ENCODE measurements at places on chromosomes 5 and 9.

DNA sequence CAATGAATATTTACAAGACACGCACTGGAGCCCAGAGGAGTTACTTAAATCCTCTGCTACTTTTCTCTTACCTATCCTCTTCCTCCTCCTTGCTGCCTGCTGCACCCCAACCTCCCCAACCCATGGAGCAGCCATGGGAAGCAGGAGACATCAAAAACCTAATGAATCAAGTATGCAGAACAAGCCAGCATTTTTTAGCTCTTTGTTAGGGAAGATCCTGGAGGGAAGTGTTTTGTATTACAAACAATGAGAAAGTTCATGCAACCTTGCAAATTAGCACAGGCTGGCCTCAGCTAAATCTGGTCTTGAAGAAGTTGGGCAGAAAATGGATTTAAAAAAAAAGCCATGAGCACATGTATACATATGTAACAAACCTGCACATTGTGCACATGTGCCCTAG, 498.8 kb downstream of the KIF4B start:
- DNase-seq = no peak

DNA sequence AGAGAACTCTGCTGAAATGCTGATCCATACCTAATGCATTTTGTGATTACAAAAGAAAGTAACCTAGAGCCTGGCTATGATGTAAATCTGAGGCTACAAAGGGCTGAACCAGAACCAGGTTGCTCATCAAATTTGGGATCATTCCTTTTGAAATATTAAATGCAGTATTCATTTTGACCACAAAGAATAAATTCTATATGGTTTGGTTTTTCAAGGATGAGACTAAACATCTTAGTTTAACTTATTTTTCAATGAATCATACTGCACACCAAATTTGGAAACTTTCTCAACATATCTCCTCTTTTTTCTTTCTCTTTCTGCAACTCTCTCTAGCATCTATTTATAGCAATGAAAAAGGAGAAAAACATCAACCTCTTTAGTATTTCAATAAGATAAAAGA, 46.5 kb downstream of the CEMIP2 start:
- no peak for DNase-seq

DNA sequence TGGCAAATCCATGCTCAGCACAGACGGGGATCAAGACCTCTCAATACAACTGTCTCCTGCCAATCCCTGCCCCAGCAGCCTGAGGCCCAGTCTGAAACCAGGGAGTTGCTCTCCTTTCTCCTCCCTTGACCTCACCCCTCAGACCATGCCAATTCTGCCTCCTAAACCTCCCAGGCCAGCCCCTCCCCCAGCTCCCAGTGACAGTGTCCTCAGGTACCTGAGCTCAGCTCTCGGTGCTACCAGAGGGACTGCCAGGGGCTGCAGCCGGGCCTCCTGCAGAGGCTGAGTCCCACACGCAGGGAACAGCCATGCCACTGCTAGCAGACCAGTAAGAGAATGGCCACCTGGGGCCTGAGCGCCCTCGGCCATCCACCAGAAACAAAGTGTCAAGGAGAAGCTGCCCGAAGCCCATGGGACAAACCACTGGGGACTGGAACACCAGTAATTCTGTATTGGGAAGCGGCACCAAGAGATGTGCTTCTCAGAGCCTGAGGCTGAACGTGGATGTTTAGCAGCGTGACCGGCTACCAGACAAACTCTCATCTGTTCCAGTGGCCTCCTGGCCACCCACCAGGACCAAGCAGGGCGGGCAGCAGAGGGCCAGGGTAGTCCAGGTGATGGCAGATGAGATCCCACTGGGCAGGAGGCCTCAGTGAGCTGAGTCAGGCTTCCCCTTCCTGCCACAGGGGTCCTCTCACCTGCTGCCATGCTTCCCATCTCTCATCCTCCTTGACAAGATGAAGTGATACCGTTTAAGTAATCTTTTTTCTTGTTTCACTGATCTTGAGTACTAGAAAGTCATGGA, 557 bp upstream of the IL3 start:
- no peak for DNase-seq

DNA sequence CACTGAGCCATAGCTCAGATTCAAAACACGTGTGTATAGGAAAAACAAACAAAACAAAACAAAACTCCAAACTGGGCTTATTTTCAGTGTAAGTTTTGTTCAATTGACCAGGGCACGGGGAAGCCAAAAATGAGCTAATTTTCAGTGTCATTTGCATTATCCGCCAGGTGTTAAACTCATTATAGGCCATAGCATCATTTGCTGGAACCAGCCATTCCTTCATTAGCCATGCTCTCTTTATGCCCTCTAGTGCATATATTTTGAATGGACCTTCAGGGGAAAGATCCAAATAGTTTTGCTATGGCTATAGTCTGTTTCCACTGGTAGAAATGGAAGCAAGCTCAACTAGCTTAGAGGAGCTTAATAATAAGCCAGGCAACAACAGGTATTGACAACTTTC, 1205.2 kb upstream of the DMAC1 start:
- no peak for DNase-seq

DNA sequence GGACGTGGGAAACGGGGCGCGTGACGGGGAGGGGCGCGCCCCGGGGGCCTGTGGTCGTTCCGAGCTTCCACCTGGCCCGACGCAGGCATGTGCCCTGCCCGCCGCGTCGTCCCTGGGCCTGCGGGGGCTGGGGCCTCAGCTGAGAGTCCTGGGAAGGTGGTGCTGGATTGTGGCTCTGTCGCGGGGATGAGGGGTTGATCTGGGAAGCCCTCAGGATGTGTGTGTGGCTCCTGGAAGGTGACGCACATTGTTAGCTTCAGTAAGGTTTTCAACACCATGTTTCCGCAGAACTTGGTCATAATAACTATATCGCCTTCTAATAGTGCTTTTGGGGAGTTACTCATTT, 589.1 kb downstream of the MTRR start:
- DNase-seq = no peak

GRCh38 chr5:37839407-37840052, at the start of gene GDNF:
GDNF (minus strand) TSS chr5:37840041; CDS start chr5:37834796, 5,245 bp downstream.
- DNase-seq = no peak

DNA sequence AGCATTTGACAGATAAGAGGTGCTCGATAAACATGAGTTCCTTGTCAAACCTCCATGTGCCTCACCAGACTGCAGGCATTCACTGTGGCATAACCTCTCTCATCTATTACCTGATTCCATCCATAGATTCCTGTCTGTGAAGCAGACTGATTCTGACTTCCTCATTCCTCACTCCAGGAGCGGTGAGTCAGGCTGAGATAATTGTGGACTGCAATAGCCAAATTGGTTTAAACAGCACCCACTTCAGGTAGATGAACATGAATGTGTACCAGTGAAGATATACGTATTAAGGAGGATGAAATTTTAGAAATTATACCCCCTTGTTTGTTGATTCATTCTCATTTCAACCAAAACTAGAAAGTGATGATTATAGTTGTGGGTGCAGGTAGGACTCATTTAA, 391.2 kb downstream of the HINT1 start:
- no peak for DNase-seq

DNA sequence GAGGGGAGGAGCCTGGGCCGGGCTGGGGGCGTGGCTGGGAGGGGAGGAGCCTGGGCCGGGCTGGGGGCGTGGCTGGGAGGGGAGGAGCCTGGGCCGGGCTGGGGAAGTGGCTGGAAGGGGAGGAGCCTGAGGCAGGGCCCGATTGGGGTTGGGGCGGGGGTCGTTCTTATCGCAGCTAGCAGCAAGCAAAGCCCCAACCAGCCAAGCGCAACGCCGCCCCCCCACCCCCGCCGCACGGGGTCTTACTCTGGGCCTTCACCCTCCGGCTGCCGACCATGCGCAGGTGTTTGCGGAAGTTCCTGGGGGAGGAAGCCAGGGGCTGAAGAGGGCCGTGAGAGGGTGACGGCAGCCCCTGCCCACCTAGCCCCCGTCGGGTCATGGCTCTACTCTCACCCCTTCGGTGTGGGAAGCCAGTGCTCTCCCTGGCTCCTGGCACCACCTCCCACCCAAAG, 5.0 kb downstream of the NSMF start:
- peak; percentile 52 for DNase-seq

GRCh38 chr9:81314490-81314889, 374.9 kb downstream of the TLE1 start:
- DNase-seq = no peak

GRCh38 chr5:173144200-173145176, at the start of gene BNIP1:
BNIP1 (plus strand) TSS chr5:173144531; CDS start chr5:173144546, 15 bp downstream.
- peak; percentile 93 for DNase-seq

GRCh38 chr5:146716636-146717035, 161.9 kb downstream of the PPP2R2B start:
- no peak for DNase-seq

DNA sequence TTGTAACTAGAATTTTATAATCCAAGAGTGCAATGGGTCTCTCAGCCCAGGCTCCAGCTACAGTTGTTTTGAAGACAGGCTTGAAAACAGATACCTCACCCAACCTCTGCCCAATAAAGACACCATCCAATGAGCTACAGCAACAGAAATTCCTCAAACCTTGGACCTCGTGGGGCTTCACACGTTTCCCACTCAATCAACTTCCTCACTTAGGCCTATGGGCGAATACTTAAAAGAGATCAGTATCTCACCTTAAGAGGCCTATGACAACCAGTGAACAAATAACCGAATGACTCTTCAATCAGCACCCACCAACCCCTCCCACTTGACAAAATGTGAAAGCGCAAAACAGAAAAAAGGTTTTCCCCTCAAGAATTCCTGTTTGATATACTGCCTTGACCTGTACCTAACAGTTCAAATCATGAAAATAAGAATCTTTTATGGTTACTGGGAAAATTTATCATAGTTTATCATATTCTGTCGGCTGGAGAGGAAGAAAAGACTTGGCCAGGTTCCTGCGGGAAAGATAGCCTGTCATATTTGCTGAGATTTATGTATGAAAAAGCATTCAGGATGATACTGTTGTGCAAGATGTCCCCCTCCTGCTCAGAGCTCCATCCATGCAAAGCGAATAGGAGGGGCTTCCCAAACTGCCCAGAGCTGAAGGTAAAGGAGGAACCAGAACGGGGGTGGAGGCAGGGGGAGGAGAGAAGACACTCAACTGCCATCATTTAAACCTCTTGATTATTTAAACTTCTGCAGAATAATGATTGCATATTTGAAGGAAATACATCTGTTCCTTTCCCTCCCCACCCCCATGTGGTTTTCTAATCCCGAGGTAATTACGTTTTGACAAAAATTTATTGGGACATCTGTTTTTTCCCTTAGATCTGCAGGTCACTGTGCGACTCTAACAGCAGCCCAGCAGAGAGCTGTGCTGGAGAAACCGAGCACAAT, 256.3 kb downstream of the NFIB start:
- no peak for DNase-seq

- DNase-seq = no peak
Measured at GRCh38 chr5:151094030-151094851, 13.4 kb upstream of the TNIP1 start.

DNA sequence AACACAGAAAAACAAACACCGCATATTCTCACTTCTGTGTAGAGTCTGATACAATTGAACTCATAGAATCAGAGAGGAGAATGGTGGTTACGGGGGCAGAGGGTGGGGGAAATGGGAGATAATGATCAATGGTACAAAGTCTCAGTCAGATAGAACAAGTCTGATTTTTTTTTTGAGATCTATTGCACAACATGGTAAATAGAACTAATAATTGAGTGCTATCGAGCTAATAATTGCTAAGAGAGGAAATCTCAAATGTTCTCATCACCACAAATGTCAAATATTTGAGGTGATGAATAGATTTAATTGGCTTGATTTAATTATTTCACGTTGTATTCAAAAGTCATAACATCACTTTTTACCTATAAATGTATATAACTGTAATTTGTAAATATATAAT, 121.0 kb upstream of the SPIN1 start:
- no peak for DNase-seq

- peak; percentile 55 for DNase-seq
Measured at GRCh38 chr9:133862585-133863256, 124.6 kb upstream of the SARDH start.

GRCh38 chr5:115461506-115462290, 82.9 kb downstream of the FEM1C start:
- DNase-seq = no peak

DNA sequence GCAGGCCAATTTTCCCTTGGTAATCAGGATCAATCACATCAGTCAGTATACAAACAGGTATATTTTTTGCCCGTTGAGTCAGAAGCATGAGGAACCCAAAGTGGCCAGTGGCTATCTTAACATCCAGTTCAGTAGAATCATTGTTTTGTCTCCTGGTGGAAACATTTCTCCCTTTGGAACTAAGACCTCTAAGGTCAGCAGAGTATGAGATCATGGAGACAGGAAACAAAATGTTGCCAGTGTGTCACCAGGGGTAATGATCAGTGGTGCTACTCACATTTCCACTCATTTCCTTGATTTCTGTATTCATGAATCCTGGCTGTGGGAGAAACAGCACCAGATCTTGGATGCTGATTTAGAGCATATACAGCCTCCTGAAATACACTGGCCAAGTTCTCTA, 553.0 kb downstream of the CSNK1G3 start:
- no peak for DNase-seq

- no peak for DNase-seq
Measured at GRCh38 chr5:133876266-133876665, 92.2 kb downstream of the C5orf15 start.

- DNase-seq = no peak
Measured at GRCh38 chr5:174384509-174384947, 339.0 kb downstream of the NSG2 start.

DNA sequence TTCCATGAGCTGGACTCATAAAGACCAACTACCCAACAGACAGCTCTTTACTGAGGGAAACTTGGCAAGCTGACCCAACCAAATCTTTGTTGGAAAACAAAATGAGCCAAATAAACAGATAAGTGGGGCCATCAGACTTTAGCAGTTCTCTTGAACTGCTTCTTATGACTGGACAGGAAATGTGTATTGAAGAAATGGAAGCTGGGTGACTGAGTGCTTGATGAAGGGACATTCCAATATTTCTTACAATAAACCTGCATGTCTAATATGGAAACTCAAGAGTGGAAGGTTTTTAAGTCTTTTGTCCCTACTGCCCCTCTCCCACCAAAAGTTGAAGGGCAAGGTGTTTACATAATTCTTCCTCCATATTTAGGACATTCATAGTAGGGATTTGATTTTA, 218.8 kb upstream of the NR4A3 start:
- no peak for DNase-seq

DNA sequence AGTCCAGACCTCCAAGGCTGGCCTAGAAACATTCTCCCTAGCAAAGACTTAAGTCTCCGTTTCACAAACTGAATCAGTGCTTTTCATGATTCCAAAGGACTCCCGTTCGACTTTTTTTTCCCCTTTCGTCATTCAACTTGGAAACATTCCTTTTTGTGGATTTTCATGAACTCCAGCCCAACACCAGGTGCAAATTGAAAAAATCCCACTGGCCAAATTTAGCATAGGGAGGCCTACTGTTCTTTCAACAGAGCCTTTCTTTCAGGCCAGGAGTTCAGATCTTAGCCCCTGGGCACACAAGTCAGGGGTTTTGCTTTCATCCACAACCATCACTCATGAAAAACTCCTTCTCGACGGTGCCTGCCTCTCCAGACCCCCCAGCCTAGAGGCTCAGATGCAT, 285.3 kb downstream of the PIK3R1 start:
- DNase-seq = no peak

- DNase-seq = no peak
Measured at GRCh38 chr9:88183798-88184495, 45.7 kb upstream of the SPATA31C2 start.

GRCh38 chr5:16918156-16918555, 17.9 kb downstream of the MYO10 start:
- DNase-seq = no peak

Measured in HL-60 (cell line).